Right hindlimb (tissue), 1 donor: ENCODE measurements at places on chromosomes 13 and 19.
A peak's percentile ranks its signal among the peaks of the same experiment; 100 is the strongest.

DNA sequence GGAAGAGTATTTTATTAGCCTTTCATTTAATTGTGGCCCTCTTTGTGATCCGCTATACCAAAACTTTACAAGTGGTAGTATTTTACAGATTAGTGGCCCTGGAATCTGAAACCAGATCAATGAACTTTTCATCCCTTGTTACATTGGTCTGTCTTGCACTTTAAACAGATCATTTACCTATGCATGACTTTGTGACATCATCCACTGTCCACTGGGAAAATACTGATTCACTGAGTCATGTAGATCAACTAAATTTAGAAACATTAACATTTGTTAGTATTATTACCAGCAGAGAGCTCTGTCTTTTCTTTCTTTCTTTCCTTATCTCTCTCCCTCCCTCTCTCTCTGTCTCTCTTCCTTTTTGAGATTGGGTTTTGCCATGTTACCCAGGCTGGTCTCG, 17.5 kb downstream of the PCDH8 start:
- no peak for DNase-seq

GRCh38 chr13:63011996-63012395, 1596.3 kb upstream of the PCDH20 start:
- DNase-seq, result peak; percentile 45

DNA sequence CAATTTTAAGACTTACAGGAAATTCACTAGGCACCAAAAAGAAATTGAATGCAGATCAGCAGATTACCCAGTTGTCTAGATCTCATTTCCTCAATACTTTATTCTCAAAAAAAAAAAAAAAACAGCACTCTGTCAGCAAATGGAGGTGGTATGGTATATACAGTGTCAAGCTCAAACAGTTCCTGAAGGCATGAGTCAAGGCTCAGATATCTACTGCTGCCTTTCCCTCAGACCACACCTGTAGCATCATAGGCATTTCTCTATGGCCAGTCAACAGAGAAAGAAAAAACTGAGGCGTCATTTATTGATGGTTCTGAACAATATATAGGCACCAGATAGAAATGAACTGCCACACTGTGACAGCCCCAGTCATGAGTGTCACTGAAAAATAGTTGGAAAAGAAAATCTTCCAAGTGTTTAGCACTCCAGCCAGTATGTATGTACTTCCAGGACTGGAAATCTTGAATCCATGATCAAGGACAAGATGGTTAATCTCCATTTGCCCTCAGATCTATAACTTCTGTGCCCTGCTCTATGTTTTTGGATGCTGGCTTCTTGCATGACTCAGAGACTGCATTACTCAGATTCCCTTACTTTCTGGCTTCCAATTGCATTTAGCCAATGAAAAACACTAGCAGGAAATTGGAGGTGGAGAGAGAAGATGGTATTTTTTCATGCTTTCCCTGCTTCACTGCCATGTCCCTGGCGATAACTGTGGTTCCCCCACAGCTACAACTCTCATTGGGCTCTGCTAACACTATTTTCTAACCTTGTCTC, 8.4 kb upstream of the COG3 start:
- DNase-seq, result no peak

GRCh38 chr13:110597041-110597689, 18.2 kb upstream of the NAXD start:
- no peak for DNase-seq

- DNase-seq, result peak; percentile 61
Observed at GRCh38 chr13:110138010-110138699, 168.8 kb downstream of the COL4A1 start.

- DNase-seq, result no peak
Observed at GRCh38 chr13:110131424-110131823, 175.5 kb downstream of the COL4A1 start.

DNA sequence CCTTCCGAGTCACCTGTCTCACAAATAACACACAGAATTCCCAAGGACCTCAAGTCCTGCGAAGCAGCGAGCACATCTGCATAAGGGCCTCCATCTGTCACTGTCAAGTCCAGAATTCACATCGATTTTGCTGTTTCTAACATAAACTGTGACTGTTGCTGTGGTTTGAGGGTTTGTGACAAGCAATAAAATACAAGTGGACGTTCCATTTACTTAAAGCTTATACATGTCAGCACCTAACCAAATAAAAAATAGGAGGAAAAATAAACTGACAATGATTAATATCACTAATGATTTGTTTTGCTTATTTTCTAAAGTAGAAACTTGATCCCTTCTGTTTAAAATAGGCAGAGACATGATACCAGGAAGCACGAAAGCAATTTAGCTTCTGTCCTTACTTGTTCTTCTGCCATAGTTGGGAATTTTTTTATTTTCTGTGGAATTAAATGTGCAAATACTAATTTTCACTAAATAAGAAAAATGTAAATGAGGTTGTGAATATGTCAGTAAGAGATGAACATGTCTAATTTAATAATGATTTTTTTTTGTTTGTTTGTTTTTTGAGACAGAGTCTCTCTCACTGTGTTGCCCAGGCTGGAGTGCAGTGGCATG, 279.1 kb downstream of the FGF9 start:
- no peak for DNase-seq

- peak; percentile 82 for DNase-seq
Observed at GRCh38 chr13:111115965-111116521, 933 bp downstream of the ARHGEF7 start.

GRCh38 chr13:112510987-112511685, 76.8 kb downstream of the TUBGCP3 start:
- DNase-seq, result no peak

DNA sequence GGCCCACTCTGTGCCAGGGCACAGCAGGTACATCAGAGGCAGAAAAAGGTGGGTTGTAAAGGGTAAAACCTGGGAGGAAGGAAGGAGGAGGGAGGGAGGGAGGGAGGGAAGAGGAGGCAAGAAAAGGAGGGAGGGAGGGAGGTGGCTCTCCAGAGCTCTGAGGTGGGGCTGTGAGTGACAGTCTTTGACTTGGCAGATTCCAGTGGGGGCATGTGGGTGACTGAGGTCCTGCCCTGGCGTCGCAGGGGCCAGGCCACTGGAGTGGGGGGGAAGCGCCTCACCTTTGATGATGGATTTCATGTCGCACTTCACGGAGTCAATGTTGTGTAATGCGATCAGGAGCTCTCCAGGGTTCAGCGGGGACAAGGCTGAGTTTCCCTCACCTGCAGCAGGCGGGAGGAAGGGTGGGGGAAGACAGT, 6.0 kb upstream of the RSPH6A start:
- no peak for DNase-seq

DNA sequence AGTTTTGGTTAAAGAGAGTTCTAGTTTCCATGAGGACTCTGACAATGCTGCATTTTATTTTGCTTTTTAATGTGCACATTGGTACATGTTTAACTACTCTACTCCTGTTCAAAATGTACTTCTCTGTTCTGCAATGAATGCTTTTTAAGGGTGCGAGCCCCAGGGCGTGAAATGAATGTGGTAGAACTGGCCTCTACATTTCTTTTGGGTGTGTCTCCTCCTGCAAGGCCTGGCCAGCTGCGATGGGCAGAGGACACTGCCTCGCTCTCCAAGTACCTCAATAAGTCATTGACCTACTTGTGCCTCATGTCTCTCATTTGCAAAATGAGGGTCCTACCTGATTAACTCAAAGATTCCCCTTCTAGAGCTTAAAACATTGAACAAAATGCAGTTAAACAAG, 6.7 kb downstream of the RGS9BP start:
- no peak for DNase-seq

- no peak for DNase-seq
Observed at GRCh38 chr19:6730153-6730804, 7.1 kb downstream of the GPR108 start.

- peak; percentile 53 for DNase-seq
Observed at GRCh38 chr13:113759525-113760137, 605 bp downstream of the TMEM255B start.

GRCh38 chr13:103282571-103283450, 216.6 kb upstream of the SLC10A2 start:
- no peak for DNase-seq

- peak; percentile 41 for DNase-seq
Observed at GRCh38 chr13:46321494-46322225, 65.4 kb downstream of the RUBCNL start.

DNA sequence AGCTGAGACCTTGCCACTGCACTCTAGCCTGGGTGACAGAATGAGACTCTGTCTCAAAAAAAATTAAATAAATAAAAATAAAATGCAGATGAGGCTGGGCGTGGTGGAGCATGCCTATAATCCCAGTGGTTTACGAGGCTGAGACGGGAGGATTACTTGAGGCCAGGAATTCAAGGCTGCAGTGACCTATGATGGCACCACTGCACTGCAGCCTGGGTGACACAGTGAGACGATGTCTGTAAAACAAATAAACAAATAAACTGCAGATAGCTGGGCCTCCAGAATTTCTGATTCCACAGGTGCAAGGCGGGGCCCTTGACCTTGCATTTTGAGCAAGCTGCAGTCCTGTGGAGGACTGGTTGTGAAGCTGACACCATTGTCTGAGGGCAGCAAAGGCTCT, 3.1 kb upstream of the MAG start:
- no peak for DNase-seq

GRCh38 chr13:43086181-43086580, 62.8 kb downstream of the DNAJC15 start:
- DNase-seq, result no peak

- DNase-seq, result no peak
Observed at GRCh38 chr19:6228551-6229215, 51.1 kb downstream of the MLLT1 start.

DNA sequence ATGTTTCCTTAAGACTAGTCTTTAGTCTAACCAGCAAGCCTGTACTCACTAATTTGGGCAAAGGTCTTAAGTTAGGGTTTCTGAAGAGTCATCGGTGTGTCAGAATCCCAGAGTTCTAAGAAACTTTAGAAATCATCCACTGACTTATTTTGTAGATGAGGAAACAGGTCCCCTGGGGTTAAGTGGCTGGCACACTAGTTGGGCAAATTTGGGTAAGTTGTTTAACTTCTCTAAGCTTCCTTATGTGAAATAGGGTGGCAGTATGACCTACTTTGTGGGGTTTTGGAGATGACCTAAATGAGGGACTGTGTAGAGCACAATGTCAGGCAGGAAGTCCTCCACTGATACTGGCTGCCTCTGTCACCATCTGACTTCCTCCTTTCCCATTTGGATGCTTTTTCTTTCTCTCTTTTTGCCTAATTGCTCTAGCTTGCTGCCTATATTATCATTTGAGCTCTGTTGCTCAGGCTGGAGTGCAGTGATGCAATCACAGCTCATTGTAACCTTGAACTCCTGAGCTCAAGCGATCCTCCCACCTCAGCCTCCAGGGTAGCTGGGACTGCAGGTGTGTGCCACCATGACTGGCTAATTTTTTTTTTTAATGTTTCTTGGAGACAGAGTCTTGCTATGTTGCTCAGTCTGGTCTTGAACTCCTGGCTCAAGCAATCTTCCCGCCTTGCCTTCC, 2.3 kb downstream of the ADGRE3 start:
- DNase-seq, result no peak

DNA sequence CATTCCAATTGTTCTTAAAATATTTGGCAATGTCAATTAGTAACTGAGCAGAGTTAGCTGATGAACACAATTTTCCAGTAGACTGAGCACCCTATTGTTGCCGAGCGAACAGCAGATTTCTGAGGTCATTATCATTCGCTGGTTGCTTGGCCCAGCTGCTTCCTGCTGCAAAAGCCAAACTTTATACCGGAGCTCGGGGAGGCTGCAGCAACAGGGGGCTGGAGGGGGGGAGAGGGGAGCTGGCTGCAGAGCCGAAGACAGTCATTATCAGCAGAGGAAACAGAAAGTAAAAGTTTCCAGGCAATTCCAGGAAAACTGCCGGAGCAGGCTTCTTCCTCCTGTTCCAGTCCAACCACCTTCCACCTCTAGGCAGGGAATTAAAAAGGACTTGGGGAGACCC, 77.9 kb downstream of the ZNF536 start:
- peak; percentile 93 for DNase-seq

DNA sequence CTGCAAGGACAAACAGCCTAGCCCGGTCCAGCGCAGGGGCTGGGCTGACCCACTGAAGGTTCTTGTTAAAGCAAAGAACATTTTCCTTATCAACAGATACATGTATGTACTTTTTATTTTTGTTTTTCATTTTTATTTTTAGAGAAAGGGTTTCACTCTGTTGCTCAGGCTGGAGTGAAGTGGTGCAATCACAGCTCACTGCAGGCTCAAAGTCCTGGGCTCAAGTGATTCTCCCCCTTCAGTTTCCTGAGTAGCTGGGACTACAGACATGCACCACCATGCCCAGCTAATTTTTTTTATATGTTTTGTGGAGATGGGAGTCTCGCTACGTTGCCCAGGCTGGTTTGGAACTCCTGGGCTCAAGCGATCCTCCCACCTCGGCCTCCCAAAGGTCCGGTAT, 47.9 kb downstream of the CEBPG start:
- no peak for DNase-seq

DNA sequence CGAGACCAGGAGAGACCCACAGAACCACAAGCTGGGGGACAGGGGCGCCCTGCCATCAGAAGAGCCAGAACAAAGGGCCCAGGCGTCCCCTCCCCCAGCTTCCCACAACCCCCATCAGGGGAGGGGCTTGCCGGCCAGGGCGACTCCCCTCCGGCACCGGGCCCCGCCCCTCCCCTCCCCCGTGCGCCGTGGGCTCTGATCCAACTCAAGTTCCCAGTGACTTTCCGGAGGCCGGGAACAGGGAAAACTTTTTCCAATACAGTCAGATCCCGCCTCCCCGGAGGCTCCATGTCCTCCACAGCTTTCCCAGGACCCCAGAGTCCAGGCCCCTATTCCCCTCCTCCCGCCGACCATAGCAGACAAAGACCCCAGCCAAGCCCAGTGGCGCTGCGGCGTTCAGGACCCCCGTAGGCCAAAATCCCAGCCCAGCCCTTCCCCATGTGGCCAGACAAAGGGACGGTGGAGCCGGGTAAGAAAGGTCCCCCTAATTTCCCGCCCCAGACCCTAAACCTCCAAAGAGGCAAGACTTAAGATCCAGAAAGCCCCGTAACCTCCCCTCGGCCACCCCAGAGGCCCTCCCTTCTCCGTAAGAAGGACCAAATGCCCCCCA, 673 bp downstream of the TEAD2 start:
- DNase-seq, result peak; percentile 92

- no peak for DNase-seq
Observed at GRCh38 chr19:9171393-9171991, 7.3 kb upstream of the OR7D2 start.

GRCh38 chr19:51706296-51706695, 13.2 kb downstream of the SPACA6 start:
- no peak for DNase-seq

- DNase-seq, result no peak
Observed at GRCh38 chr13:22271903-22272302, 601.0 kb downstream of the FGF9 start.

GRCh38 chr13:49571299-49572240, 13.8 kb downstream of the RCBTB1 start:
- no peak for DNase-seq

GRCh38 chr19:44345959-44346358, 10.5 kb downstream of the ZNF112 start:
- no peak for DNase-seq

GRCh38 chr13:113077566-113077952, 28.0 kb upstream of the F7 start:
- no peak for DNase-seq
